ENCODE measurements at places on chromosomes 1 and 21.

DNA sequence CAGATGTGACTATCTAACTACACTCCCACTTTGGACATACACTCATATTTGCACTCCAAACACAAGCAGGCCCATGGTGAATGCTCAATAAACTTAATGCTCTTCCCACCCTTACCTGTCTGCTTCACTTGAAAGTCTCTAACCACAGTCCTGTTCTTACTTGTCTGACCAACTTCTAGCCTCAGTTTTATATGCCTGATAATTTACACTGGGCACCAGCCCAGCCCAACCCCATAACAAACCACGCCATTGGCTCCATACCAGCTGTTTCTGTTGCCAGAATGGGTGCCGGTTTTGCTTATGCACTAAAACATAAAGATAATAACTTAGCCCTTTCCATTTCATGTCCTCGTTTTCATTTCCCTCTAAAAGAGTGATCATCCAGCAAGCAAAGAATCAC is 395.4 kb downstream of the NTNG1 start:
- no peak for DNase-seq

GRCh38 chr1:111735321-111735720 is 3.9 kb downstream of the INKA2 start:
- DNase-seq, result no peak

- no peak for DNase-seq
These were observed 42.2 kb upstream of the SELENON start for GRCh38 chr1:25757846-25758185.

GRCh38 chr1:159916242-159917051 is 8.9 kb downstream of the TAGLN2 start:
- DNase-seq, result peak; percentile 90

DNA sequence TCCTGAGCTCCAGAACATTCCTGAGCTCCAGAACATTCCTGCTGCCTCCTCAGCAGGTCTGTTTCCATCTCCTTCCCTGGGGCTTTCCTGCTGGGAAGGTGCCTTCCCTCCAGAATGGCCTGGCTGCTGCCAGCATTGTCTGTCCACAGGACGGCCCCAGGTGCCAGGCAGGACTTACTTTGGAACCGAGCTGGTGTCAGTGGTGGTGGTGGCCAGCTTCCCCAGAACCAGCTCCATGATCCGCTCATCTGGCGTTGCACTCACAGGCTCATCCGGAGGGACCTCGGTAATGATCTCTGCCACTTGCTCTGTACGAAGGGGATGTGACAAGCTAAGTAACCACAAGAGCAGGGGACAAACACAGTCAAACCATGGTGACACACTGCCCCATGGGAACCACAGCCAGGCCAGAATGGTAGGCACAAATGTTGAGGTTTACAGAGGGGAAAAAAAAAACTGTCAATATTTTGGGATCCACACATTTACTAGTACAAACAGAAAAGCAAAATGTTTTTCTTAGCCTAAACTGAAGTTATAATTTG is 41.3 kb downstream of the PRDM15 start:
- no peak for DNase-seq

DNA sequence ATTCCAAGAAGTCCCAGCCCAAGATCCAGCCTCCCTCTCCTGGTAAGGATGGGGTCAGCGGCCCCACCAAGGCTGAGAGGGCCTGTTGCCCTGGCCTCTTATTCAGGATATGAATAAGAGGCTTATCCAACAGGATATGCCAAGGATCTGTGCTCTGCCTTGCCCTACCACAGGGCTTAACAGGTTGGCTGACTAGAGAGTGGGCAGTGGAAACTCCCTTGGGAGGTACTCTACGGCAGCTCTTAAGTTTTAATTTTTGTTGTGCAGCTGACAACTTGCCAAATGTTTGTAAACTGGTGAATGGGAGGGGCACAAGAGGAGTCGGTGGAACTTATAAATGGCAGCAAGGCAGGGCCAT is 16.5 kb upstream of the PIGV start:
- DNase-seq, result no peak

DNA sequence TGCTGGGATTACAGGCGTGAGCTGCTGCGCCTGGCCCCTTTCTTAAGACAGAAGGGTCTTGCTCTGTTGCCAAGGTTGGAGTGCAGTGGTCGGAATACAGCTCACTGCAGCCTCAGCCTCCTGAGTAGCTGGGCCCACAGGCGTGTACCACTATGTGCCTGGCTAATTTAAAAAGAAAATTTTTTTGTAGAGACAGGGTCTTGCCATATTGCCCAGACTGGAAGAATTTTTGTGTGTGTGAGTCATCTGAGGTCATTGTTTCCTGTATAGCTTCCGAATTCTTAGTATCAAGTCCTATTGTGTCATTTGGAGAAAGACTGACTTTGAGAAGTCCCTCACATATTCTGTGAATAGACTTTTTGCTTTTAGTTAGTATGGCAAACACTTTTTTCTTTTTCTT is 4.7 kb downstream of the SZRD1 start:
- no peak for DNase-seq

DNA sequence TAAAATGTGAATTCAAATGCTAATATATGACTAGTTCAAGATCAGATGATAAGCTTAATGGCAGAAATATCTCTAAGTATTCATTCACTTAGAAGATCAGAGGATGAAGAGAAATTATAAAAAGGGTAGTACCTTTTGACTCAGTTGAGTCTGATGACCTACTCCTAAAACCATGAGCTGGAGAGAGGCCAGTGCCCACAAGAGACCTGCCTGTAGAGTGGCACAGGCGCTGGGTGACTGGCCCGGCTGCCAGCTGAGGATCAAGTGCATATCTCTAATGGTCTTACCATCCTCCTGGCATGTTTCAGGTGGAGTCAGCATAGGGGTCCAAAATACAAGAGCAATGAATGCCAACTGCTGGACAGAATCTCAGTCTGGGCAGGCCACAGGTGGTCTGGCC is 14.1 kb downstream of the DDAH1 start:
- DNase-seq, result no peak

- DNase-seq, result peak; percentile 48
These were observed 97.5 kb upstream of the CTTNBP2NL start for GRCh38 chr1:112298558-112298957.

DNA sequence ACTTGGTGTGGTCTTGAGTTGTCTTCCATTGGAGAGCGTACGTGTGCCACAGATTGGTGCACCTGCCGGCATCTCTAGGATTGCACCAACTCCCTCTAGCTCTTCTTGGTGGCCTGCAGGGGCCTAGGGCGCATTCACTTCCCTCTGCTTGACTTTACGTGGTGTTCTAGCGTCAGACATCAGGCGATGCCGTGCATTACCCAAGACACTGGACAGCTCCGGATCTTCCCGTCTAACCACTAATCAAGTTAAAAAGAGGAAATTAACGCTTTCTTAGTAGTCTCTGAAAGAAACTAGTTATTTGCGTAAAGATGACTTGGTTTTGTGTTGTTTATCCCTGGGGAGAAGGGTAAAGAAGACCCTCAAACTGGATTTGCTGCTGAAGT is 510 bp upstream of the IL10RB start:
- DNase-seq, result peak; percentile 74

DNA sequence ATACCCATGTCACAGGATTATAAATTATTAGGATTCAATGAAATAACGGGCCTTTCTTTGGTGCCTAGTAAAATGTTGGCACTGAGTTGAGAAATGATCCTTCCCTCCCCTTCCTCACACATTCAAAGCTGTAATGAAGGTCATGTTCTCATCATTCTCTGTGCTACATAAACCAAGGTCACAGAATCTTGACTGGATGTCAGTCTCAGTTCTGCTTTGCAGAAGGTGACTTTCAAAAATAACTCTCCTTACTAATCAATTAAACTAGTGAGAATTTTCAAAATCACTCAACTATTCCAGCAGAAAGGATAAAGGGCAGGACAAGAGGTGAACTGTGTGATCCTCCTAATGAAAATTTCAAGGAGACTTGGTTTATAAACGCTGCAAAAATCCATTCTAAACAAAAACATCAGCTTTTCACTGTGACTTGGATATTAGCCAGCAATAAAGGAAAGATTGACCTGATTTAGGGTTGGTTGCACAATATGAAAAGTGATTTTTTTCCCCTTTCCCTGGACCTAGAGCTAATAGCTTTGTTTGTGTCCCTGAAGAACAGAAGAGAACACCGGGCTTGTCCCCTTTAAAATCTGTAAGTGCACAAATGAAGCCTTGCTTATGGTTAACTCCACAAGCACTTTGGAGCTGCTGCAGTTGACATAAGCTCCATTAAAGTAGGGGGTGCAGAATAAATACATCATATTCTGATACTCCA is 120.1 kb downstream of the SEC16B start:
- DNase-seq, result no peak

DNA sequence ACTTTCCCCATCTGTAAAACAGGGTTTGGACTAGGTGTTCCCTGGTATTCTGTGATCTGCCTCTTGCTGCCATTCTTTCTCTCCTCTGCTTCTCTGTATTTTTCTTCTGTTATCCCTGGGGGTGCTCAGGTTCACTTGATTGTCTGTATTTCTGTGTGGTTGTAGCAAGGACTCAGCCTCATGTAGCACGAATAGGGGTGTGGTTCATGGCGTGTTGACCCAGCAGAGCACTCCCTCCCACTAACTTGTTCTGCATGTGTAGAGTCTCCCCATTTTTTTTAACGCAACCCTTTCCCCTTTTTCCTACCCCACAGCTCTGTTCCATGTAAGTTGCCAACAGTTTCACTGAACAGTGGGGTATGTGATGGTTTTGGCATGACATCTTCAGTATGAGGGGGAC is 1.2 kb upstream of the BNIPL start:
- DNase-seq, result no peak

DNA sequence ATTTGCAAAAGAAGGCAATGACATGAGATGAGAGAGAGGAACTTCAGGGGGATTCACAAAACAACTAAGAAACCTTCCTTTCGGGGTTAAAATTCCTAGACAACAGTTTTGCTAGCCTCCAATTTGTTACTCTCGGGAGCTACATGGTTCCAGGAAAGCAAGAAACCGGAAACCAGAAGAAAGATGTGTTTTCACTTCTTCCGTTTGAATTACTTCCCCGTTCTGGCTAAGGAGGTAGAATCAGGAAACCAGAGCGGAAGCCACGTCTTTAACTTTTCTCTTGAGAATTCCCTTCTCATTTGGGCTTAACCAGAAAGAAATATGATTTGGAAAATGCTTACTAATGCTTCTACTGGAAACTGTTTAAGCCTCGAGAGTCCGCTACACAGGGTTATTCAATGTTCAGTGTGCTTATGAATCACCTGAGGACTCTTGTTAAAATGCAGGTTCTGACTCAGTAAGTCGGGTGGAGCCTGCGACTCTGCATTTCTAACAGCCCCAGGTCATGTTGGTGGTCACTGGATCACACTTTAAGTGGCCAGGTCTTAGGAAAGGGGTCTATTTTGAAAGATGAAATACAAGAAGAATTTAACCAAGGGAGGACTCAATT is 43.5 kb upstream of the MCOLN3 start:
- no peak for DNase-seq

All from Caco-2 (cell line).